Hindlimb muscle (tissue), 1 donor: ENCODE measurements at places on chromosomes 1 and 21. TPM values are rescaled to one million over a fixed set of nuclear protein-coding genes. Genes with fewer than 3 reads are reported as not detected.

MROH9 gene
- 0.09 TPM for polyA plus RNA-seq

SWT1 gene
- polyA plus RNA-seq: 6.1 TPM

CR1L gene
- not detected for polyA plus RNA-seq

MTMR11 gene
- 10.0 TPM for polyA plus RNA-seq

LYPD8 gene
- not detected for polyA plus RNA-seq

PTPN22 gene
- polyA plus RNA-seq: 0.26 TPM

NLRP3 gene
- 1.8 TPM for polyA plus RNA-seq

SEMA6C gene
- 120 TPM for polyA plus RNA-seq

DYRK3 gene
- 3.9 TPM for polyA plus RNA-seq

SV2A gene
- polyA plus RNA-seq: 2.1 TPM

FLG gene
- 1.1 TPM for polyA plus RNA-seq

BRDT gene
- 0.37 TPM for polyA plus RNA-seq

COL6A2 gene
- polyA plus RNA-seq: 584 TPM

GRCh38 chr1:181855380-181855779 lies 206.1 kb downstream of the ZNF648 start:
- no peak for DNase-seq

DNA sequence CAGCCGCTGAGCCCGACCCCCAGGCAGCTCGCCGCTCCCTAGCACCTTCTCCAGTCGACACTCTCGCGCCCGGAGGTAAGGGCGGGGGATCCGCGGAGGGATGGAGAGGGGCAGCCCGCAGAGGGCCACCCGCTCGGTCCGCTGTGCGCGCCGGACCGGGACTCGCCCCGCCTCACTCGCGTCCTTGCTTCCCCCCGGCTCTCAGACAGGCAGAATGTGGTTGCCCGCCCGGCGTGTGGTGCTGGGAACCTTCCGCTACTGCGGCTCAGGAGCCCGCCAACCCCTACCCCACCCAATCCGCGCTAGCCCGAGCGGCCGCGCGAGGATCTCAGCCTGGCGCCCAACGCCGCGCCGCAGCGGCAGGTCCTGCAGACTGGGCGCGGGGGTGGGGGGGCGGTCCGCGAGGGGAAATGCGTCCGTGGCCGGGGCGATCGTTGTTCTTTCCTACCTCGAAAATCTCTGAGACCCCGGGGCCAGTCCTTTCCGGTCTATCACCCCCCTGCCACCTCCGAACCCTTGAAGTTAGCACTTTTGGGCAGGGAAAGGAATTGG lies 404 bp downstream of the LRRC8C start:
- DNase-seq: peak; percentile 62

- DNase-seq: no peak
Measured at GRCh38 chr21:35868005-35868868, 192.1 kb downstream of the SETD4 start.

DNA sequence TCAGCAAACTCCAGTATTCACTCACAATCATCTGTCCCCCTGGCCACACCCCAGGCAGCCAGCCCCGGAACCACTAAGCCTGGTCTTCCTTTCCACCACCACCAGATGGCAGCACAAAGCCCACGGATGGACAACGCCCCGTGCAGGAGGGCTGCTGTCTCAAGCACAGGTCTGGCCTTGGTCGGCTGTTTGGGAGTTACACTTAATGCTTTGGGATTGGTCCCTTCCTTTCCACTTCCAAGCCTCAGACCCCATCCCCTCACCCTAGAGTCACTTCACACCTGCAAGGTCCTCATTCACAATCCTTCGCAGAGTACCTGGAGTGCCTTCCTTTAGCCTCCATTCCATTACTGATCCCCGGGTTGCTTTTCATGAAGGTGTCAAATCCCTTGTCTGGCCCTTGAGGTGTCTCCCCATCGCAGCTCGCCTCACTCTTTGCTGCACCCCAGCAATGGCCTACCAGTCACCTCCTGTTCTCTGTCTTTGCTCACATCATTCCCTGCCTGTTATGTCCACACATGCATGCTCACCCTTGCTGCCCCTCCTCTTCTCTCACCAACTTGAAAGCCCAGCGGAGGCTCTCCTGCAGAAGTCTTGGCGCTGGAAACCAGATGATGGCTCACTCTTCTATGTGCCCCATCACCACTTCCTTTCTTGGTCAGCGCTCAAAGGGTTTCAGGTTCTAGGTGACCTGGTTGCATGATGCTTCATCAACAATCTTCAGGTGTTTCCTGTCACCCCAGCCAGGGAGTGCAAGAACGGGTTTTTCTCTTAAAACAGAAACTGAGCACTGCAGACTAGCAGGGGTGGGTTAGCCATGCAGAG lies 24.9 kb upstream of the KCNA2 start:
- no peak for DNase-seq

DNA sequence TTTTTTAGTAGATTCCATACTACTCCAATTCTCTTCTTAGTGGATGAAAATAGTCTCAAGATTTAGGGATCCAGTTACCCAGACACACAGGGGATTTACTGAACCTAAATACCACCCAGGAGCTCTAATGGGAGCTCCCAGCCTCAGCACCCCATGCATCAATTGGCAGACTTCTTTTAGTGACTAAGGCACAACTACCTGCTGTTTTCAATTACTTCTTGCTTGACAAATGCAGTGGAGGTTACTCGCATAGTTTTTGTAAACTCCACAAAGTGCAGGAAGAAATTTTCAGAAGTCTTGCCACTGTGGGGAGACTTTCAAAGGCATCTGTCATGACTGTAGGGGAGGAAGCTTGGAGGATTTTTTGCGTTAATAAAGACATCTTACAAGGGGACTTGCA lies 35.5 kb upstream of the MAP10 start:
- DNase-seq: no peak

GRCh38 chr1:46277658-46278373 lies 25.6 kb downstream of the LRRC41 start:
- DNase-seq: no peak

GRCh38 chr1:207603777-207604176 lies 41.2 kb upstream of the CR1L start:
- no peak for DNase-seq

DNA sequence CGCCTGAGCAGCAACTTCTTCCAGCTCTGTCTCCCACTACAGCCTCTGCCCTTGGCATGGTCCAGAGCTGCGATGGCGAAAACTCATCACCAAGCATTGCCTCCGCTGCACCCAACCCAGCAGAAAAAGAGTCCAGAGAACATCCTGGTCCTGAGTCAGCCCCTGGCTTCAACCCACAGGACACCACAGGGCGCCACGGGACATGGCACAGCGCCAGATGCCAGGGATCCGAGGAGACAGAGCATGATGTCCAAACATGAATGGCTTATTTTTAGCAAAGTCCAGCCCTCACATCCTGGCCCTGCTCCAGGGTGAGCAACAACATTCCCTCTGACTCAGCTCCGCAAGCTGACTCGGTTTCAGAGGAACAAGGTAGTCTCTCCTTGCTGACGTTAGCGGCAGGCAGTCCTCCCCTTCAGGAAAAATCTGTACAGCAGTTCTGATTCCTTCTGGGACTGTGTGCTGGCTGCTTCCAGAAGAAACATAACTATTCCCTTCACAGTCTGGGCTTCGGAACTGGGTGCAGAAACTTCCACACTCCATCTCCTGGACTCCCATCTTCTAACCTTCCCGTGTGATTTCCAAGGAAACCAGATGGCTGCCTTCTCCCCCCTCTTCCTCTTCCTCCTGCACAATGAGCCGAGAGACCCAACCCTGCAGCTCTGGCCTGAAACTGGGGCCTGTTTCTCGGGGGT lies 131.3 kb downstream of the TOMM20 start:
- DNase-seq: peak; percentile 83

DNA sequence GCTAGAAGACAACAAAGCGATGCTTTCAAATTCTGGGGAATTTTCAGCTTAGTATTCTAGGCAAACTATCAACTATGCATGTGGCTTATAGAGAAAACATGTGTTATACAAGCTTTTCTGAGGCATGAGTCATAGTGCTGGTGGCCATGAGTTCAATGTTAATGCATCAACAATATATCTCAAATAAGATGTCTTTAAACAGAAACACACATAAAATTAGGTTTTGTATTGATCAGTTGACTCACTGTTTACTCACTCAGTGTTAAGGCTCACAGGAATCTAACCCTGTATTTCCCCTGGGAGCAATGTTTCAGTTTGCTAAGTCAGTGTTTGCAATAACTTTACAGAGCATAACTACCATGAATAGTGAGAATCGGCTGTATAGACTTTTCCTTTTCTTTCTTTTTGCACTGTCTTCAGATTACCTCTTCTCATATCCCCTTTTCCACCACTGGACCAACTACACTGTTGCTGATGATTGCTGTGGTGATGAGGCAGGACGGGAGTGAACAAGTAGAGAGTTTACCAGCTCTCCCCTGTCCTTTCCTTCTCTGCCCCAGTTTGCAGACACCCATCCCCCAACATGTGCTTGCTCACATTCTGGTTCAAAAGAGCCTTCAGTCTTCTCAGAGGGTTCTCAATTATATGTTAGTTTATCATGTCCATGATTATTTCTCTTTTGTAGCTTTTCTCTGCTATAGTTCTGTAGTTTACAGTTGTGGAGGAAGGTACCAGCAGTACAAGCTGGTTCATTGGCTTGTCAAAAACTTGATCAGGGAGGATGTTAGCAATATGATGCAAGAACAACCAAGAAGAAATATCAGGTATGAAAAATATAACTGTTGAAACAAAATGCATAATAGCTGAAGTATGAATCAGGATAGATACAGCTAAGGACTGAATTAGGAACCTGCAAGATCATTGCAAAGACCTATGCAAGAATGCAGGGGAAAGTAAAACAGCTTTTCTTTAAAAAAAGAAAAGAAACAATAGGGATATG lies 23.9 kb downstream of the CD2 start:
- peak; percentile 37 for DNase-seq

DNA sequence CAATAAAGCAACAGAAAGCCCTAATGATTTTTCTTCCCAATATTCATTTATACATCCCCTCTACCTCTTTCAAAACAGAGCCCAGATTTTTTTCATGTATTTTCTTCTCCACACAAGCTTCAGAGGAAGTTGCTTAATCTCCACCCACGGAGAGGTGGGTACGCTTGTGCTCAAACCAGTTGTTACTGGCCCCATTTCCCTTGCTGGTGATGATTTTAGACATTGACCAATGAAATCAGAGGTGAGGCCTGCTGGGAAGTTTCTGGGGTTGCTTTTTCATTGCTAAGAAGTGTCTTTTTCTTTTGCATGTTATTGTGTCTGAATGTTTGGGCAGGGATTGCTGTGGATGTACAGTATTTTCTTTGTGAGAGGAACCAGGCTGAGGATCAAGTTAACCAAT lies 448.1 kb upstream of the B3GALT2 start:
- DNase-seq: no peak

GRCh38 chr1:13900583-13900982 lies 200.6 kb downstream of the PRDM2 start:
- no peak for DNase-seq

- peak; percentile 92 for DNase-seq
Measured at GRCh38 chr1:2322065-2322571, 69.2 kb downstream of the MORN1 start.

DNA sequence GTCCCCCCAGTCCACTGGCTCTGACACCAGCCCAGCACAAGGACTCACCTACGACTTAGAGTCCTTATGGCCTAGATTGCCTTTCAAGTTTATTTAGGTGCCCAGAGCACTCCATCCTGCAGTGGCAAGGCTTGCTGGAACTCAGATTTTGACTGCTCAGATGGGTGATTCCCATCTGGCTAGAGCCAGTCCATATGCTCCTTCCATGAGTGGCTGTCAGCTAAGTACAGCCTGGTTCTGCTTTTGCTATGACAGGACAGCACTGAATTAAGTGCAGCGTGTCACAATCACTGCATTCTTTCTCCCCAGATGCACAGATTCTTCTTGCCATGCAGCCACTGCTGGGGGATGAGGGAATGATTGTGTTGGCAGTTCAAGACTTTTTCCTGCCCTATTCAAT lies 43.8 kb downstream of the GPR52 start:
- DNase-seq: no peak

DNA sequence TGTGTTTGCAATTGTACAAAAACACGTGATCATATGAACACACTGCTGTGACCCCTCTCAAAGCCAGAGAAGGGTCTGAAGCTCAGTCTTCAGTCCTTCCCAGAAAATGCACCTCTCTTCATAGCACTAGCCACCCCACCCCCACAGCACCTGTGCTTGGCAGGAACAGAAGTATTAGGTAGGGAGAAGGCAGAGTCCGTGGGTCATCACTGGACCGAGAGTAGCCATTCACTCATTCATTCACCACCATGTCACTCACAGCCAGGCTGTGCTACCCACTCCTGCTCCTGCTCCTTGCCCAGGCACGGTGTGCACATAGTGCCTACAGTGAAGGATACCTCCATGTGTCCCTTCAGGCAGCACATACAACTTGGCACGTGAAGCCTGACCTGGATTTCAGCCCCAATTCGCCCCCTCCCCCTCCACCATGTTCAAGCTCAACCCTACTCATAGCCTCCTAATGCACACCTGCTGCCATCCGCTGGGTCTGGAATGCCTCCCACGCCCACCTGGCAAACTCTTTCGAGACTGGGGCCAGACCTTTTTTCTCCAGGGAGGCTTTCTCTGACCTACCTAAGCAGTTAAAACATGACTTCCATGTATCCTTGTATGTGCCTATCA lies 81.9 kb upstream of the GALNT2 start:
- no peak for DNase-seq

- DNase-seq: no peak
Measured at GRCh38 chr1:46013581-46013980, 118.8 kb downstream of the PIK3R3 start.

GRCh38 chr1:99163671-99164070 lies 100.6 kb upstream of the PLPPR4 start:
- no peak for DNase-seq

- no peak for DNase-seq
Measured at GRCh38 chr1:26909951-26910342, 3.8 kb downstream of the NR0B2 start.

DNA sequence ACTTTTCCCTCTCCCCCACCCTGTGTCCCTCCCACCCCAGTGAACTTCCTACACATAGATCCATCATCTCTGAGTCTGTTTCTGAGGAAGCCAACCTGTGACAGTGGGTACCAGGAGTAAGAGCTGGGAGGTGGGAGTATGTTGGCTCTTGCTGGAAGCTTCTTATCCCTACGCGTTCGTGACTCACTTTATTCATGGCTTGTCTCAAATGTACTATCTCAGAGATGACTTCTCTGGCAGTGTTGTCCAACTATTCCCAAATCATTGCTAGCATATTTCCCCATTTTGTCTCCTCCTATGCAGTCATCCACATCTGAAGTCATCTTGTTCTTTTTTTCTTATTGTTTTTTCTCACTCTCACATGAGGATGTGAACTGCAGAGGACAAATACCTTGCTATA lies 88.0 kb downstream of the HIVEP3 start:
- no peak for DNase-seq

- no peak for DNase-seq
Measured at GRCh38 chr1:227397354-227397978, 79.2 kb upstream of the CDC42BPA start.

DNA sequence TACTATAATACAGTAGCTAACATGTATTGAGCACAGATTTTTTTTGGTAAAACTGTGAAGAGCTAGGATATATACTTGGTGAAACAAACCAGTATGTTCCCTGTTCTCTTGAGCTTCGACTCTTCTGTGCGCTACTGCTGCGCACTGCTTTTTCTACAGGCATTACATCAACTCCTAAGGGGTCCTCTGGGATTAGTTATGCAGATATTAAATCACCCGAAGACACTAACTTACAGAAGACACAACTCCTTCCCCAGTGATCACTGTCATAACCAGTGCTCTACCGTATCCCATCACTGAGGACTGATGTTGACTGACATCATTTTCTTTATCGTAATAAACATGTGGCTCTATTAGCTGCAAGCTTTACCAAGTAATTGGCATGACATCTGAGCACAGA lies 24.7 kb downstream of the LGALS8 start:
- DNase-seq: no peak
